HTR-8/SVneo (cell line): ENCODE measurements at places on chromosomes 5 and 9.

- DNase-seq: no peak
Observed at GRCh38 chr5:79330071-79330470, 94.1 kb downstream of the JMY start.

- no peak for DNase-seq
Observed at GRCh38 chr5:137705106-137705505, 30.8 kb downstream of the KLHL3 start.

- DNase-seq: no peak
Observed at GRCh38 chr5:92580814-92581213, 1000.2 kb downstream of the NR2F1-AS1 start.

GRCh38 chr5:146238973-146239372 lies 35.6 kb downstream of the RBM27 start:
- no peak for DNase-seq

DNA sequence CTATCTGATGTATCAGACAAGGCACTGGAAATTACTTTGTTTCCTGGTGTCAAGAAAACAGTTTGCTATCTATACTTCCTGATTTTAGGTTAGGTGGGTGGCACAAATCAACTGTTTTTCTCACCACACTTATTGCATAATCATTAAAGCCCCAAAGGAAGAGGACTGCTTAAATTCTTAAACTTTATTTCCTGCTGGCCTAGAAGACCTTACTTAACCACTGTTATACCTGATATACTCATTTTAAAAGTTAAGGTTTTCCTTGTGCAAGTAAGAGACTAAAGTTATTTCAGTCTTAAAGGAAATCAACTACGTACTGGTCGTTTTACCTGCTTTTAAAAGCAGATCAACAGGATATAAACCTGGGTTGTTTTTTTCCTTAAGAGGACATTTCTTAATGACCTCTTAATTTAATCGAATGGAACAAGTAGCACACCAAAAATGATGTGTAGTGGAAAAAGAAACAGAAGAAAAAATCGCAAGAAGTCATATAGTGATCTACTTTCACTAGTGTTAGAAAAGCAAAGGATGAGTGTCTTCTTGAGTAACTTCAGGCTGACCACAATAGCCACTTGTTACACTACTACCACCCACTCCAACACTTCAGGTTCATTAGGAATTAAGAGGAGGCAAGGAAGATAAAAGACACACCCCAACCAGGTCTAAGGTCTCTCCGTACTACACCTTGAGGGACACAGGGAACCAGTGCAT lies 974 bp downstream of the CLINT1 start:
- DNase-seq: no peak
